ENCODE measurements at places on chromosomes 12 and 14.

DNA sequence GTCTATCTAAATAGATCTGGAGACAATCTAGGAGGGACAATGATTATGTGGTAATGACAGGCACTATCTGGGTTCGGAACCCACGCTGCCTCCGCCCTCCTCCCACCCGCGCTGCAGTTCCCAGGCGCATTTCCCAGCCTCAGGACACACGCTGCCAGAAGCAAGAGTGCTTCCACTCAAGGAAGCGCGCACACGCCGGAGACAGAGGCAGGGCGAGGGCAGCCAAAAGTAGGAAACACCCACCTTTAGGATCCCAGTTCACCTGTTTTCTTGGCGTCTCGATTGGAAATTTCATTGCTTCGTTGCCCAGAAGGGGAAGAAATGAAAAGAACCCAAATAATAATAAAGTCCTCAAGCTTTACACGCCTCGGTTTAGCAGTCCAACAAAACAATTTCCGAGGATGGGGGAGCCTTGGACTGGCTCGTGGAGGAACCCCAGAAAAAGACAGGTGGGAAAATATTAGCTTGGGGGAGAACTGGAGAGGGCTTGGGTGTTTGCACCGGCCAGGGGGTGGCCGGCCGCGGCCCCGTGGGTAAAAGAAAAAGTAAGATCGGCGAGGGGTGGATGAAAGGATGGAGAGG lies 474 bp downstream of the KCNK10 start:
- no peak for DNase-seq

GRCh38 chr12:57385586-57385985 lies 45.3 kb downstream of the R3HDM2 start:
- DNase-seq = no peak

GRCh38 chr14:105467249-105467941 lies 7.2 kb upstream of the CRIP2 start:
- DNase-seq = no peak

DNA sequence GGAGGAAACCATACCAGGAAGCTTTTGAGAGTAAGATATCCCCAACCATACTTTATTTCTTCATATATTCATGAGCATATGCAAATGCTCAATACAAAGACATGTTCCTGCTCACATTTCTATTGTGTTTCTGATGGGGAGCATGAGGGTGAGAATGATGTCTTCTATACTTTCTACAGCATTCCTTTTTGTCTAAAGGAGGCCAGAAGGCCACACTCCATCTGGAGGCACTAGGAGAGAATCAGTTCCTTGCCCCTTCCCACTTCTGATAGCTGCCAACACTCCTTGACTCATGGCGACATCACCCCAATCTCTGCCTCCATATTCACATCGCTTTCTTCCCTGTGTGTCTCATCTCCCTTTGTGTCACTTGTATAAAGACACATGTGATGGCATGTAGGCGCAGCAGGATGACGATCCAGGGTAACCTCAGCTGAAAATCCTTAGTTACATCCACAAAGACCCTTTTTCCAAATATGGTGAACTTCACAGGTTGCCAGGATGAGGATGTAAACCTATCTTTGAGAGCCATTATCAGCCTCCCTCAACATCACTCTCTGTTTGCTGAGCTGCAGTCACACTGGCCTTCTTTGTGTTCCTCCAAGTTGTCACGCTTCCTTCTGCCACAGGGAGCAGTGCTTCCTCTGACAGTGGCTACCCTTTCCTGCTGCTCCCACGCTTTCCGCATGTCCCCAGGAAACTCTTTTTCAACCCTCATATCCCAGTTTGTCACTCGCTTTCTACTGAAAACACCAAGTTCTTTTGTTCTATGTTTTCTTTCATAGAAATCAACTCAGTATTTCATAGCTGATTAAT lies 96.9 kb downstream of the STXBP6 start:
- DNase-seq = no peak

All from lung (tissue), 17 donors.